ENCODE measurements at places on chromosomes 16 and 17.
A peak's percentile ranks its signal among the peaks of the same experiment; 100 is the strongest.

- peaks cover 35% of the 10 kb centered on the region for H3K36me3 ChIP-seq
- peak within 1 kb of the TSS; percentile 68 for H3K4me3 ChIP-seq
- peak within 1 kb of the TSS; percentile 78 for H3K27ac ChIP-seq
- peaks cover 56% of the 10 kb centered on the region for H3K4me1 ChIP-seq
Measured at GRCh38 chr17:45261577-45262515, at the start of gene SPATA32. SPATA32 (minus strand) TSS chr17:45262094; CDS start chr17:45262016, 78 bp downstream.

DNA sequence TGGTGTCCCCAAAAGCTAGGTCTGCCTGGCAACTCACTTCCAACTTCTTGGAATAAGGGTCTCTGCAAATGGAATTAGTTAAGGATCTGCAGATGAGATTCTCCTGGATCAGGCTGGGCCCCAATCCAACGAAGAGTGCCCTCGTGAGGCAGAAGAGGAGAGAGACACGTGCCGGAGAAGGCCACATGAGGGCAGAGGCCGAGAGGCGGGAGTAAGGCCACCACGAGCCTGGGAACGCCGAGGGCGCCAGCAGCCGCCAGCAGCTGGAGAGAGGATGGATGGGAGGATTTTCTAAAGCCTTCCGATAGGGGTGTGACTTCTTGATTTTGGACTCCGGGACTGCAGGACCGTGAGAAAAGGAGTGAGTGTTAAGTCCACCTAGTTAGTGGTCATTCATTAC, 76.3 kb downstream of the JPH3 start:
- no peak overlapping the region for H3K27ac ChIP-seq
- H3K4me3 ChIP-seq = no peak overlapping the region
- no peak for DNase-seq
- no peaks in the 10 kb centered on the region for H3K4me1 ChIP-seq
- H3K27me3 ChIP-seq = peaks cover 66% of the 10 kb centered on the region
- H3K36me3 ChIP-seq = no peaks in the 10 kb centered on the region

GRCh38 chr16:64416216-64417005, 705.5 kb downstream of the CDH11 start:
- H3K27me3 ChIP-seq = no peaks in the 10 kb centered on the region
- H3K4me3 ChIP-seq = peak overlapping the region; percentile 52
- peak overlapping the region; percentile 9 for H3K27ac ChIP-seq
- no peaks in the 10 kb centered on the region for H3K36me3 ChIP-seq
- no peak for DNase-seq

DNA sequence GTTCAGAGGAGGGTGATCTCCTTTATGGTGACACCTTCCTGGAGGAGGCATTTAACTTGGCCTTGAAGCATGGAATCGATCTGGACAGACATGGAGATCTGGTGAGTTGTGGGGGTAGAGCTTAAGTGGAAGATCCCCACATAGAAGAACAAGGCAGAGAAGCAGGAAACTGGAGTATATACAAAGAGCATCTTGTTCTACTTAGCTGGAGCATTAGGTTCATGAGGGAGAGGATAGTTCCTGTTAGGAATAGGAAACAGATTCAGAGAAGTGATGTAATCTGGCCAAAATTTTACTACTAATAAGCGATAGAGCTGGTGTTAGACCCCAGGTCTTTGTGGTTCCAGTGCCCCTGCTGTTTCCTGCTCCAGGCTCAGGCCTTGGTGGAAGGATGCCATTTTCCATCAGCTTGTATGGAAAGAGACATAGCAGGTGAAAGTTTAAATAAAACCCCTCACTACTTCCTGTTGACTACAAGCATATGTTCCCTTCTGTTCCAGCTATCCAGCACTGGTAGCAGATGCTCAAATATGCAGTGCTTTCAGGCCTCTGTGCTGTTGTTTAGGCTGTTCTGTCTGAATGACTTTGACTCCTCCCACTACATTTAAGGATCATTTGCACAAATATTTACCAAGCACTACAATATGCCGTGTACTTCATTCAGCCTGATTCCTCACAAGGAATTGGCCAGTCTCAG, 9.4 kb downstream of the RPAIN start:
- no peaks in the 10 kb centered on the region for H3K27me3 ChIP-seq
- peaks cover 100% of the 10 kb centered on the region for H3K36me3 ChIP-seq
- H3K4me3 ChIP-seq = no peak overlapping the region

DNA sequence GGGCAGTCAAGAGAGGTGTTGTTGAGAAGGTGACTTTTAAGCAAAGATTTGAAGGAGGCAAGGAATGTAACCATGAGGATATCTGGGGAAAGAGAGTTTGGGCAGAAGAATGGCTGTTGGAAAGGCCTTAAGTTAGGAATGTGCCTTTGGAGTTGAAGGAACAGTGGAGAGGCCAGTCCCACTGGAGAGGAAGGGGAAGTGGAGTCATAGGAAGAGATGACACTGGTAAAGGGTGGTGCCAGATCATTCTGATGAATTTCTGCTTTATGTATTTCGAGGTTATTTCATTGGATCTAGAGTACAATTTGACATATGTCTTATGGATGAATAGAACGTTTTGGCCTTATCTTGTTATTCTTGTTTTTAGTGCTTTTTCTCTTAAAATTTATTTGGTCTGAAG, 93.5 kb downstream of the WWP2 start:
- peaks cover 47% of the 10 kb centered on the region for H3K4me1 ChIP-seq
- H3K27ac ChIP-seq = peak overlapping the region; percentile 59
- no peak overlapping the region for H3K4me3 ChIP-seq
- no peaks in the 10 kb centered on the region for H3K27me3 ChIP-seq
- no peaks in the 10 kb centered on the region for H3K36me3 ChIP-seq

DNA sequence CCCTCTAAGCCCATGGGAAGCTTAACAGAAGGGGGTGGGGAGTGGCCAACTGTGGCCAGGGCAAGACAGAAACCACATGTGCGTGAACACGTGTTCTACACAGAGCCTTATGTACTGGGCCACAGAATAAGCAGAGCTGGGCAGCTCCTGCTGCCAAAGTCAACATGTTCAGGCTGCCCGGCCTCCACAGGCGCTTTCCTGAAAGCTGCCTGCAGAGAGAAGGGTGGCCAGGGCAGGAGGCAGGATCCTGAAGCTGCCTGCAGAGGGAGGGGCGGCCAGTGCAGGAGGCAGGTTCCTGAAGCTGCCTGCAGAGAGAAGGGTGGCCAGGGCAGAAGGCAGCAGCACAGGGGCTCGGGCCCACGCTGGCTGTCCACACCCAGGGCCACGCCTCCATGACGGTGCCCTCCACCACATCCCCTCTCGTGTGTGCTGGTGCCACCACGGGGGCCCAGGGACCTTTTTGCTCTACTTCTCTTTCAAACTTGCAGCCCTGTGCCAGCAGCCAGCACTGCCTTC, 79.5 kb downstream of the ANKRD11 start:
- no peaks in the 10 kb centered on the region for H3K36me3 ChIP-seq
- no peaks in the 10 kb centered on the region for H3K27me3 ChIP-seq
- peak; percentile 55 for DNase-seq
- peak overlapping the region; percentile 62 for H3K27ac ChIP-seq
- H3K4me3 ChIP-seq = peak overlapping the region; percentile 25
- peaks cover 92% of the 10 kb centered on the region for H3K4me1 ChIP-seq

- no peak for DNase-seq
- no peak overlapping the region for H3K27ac ChIP-seq
- H3K4me1 ChIP-seq = peaks cover 32% of the 10 kb centered on the region
- peaks cover 75% of the 10 kb centered on the region for H3K27me3 ChIP-seq
- H3K4me3 ChIP-seq = no peak overlapping the region
Measured at GRCh38 chr17:81522491-81523401, 5.4 kb upstream of the FSCN2 start.

DNA sequence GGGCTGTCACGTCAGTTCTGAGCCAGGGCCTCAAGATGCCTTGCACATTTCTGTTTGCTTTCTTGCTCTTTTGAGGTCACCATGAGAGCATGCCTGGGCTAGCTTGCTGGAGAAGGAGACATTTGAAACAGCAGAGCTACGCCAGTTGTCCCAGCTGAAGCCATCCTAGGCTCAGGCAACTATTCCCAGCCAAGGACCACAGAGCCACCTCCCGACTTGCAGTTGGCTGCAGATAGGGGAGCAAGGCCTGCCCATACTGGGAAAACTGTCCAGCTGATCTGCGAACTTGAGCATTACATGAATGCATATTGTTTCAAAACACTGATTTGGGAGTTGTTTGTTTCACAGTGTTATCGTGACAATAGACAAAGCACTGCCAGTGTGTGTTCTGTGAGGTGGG, 340.8 kb downstream of the XYLT1 start:
- H3K4me1 ChIP-seq = no peaks in the 10 kb centered on the region
- no peak for DNase-seq
- no peak overlapping the region for H3K4me3 ChIP-seq
- no peaks in the 10 kb centered on the region for H3K36me3 ChIP-seq
- H3K27me3 ChIP-seq = no peaks in the 10 kb centered on the region

DNA sequence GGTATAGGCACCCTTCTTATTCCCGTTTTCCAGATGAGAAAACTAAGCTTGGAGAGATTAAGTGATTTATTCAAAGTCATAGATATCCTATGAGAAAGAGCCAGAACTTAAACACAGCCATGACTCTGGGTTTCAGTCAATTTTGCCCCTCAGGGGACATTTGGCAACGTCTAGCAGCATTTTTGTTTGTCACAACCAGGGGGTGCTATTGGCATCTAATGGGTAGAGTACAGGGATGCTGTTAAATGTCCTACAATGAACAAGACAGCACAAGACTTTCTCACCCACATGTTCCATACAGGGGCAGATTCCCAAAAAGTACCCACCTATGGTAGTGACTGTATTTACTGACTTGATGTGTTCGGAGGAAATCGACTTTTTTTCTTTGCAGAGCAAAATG, 4.8 kb upstream of the SHISA9 start:
- H3K27me3 ChIP-seq = peaks cover 71% of the 10 kb centered on the region
- H3K4me3 ChIP-seq = no peak overlapping the region
- H3K27ac ChIP-seq = no peak overlapping the region
- H3K36me3 ChIP-seq = no peaks in the 10 kb centered on the region
- DNase-seq = no peak

- H3K27me3 ChIP-seq = no peaks in the 10 kb centered on the region
- DNase-seq = no peak
- H3K36me3 ChIP-seq = no peaks in the 10 kb centered on the region
- no peak overlapping the region for H3K4me3 ChIP-seq
Measured at GRCh38 chr16:75219088-75219487, 300 bp downstream of the CTRB1 start.

DNA sequence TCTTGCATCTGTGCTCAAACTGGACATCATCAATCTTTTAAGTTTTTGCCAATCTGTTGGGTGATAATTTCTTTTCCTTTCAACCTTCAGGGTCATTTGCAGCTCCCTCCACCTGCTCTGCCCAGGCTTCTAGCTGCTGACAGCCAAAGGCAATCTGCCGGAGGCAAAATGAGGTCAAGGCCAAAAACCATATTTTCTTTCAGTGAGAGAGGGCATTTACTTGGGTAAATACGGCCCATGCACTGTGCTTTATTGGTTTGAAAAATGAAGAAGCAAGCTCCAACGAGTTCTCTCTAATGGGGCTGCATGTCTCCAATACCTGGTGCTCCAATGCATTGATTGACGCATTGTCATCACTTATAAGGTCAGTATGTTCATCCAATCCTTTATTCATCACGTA, 23.1 kb downstream of the RBFOX1 start:
- no peaks in the 10 kb centered on the region for H3K27me3 ChIP-seq
- H3K36me3 ChIP-seq = no peaks in the 10 kb centered on the region
- no peak overlapping the region for H3K4me3 ChIP-seq

- peaks cover 16% of the 10 kb centered on the region for H3K4me1 ChIP-seq
- H3K36me3 ChIP-seq = peaks cover 88% of the 10 kb centered on the region
- H3K4me3 ChIP-seq = no peak overlapping the region
- no peak overlapping the region for H3K27ac ChIP-seq
- no peak for DNase-seq
- H3K27me3 ChIP-seq = no peaks in the 10 kb centered on the region
Measured at GRCh38 chr17:28622186-28622585, 8.2 kb upstream of the RSKR start.

DNA sequence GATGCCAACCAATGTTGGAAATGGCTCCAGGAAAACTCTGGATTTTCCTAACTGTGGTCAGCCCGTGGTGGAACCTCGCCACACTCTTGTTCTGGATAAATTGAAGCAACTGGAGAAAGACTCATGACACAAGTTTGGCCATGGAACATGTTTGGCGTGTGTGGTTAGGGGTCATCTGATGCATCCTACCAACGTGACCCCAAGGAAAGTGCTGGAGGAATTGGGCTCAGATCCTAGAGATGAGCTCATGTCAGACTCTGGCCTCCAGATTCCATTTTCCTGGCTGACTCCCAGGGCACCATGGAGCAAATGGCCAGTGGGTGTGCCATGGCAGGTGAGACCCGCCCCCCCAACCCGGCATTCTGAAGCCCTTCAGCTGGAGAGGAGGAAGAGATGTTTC, 58.5 kb downstream of the CACNG5 start:
- no peaks in the 10 kb centered on the region for H3K36me3 ChIP-seq
- H3K4me3 ChIP-seq = no peak overlapping the region
- H3K27me3 ChIP-seq = peaks cover 38% of the 10 kb centered on the region
- no peak for DNase-seq

DNA sequence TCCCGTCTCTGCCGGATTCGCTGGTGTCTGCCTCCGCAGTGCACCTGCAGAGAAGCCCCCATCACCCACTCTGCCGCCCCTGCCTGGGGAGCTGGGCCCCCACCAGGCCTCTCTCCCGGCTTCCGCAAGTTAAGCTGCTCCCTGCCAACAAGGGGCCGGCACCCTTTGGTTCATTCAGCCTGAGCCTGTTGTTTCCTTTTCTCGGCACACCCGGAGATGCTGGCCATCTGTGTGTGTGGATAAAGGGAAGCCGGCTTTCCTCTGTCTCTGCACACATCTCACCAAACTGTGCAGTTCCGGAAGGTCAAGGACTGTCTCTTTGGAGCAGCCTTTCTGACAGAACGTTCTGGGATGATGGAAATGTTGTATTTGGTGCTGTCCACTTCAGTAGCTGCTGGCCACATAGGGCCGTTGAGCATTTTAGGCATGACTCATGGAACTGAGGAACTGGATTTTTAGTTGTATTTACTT, 6.8 kb downstream of the MAPK8IP3 start:
- no peaks in the 10 kb centered on the region for H3K27me3 ChIP-seq
- H3K36me3 ChIP-seq = no peaks in the 10 kb centered on the region
- H3K4me3 ChIP-seq = no peak overlapping the region
- H3K27ac ChIP-seq = peak overlapping the region; percentile 23

- H3K27ac ChIP-seq = no peak overlapping the region
- DNase-seq = peak; percentile 60
- no peaks in the 10 kb centered on the region for H3K36me3 ChIP-seq
- H3K4me1 ChIP-seq = peaks cover 37% of the 10 kb centered on the region
Measured at GRCh38 chr17:49997773-49998703, 3.0 kb upstream of the DLX3 start.

DNA sequence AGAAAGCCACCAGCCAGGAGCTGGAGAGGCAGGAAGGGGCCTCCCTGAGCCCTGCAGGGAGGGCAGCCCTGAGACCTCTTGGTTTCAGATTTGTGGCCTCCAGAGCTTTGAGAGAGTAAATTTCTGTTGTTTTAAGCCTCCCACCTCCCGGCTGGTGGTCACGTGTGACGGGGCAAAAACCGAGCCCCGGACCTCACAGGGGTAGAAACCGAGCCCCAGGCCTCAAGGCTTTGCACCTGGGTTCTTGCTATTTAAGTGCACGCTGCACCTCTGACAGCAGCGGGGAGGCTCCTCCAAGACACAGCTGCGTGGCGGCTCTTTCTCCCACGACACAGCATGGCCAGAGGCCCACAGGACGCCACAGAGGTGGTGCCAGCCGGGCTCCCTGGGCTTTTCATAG, 17.4 kb upstream of the ZC3H18 start:
- H3K36me3 ChIP-seq = no peaks in the 10 kb centered on the region
- no peak overlapping the region for H3K4me3 ChIP-seq
- peaks cover 13% of the 10 kb centered on the region for H3K4me1 ChIP-seq
- no peak overlapping the region for H3K27ac ChIP-seq
- no peak for DNase-seq

- no peak overlapping the region for H3K4me3 ChIP-seq
- no peaks in the 10 kb centered on the region for H3K27me3 ChIP-seq
- peaks cover 97% of the 10 kb centered on the region for H3K36me3 ChIP-seq
Measured at GRCh38 chr17:17159571-17159970, 46.6 kb downstream of the PLD6 start.

GRCh38 chr16:73956587-73957494, 339.8 kb upstream of the PSMD7 start:
- no peak overlapping the region for H3K27ac ChIP-seq
- H3K36me3 ChIP-seq = no peaks in the 10 kb centered on the region
- H3K4me1 ChIP-seq = no peaks in the 10 kb centered on the region
- peaks cover 22% of the 10 kb centered on the region for H3K27me3 ChIP-seq
- DNase-seq = peak; percentile 43

All from left ventricle myocardium inferior (tissue), 1 donor.